Activated T-helper 1 cell treated with anti-CD3 and anti-CD28 coated beads, Interleukin-12 subunit alpha, Interleukin-12 subunit beta, Interleukin-2, Interleukin-4 antibody, amounts not matched to agents 30 ng/mL and 10 ng/mL and 1 ng/mL, durations not matched to agents 14 hours and 24 hours and 36 hours (primary cell): ENCODE measurements at places on chromosomes 4 and X.

GRCh38 chr4:87388901-87389300 is 2.1 kb downstream of the HSD17B11 start:
- no peak for DNase-seq

- no peak for DNase-seq
These were observed 28.7 kb upstream of the ANTXR2 start for GRCh38 chr4:80101792-80102116.

GRCh38 chrX:18877469-18877868 is 106.4 kb downstream of the PHKA2 start:
- no peak for DNase-seq

- DNase-seq: no peak
These were observed 55.0 kb downstream of the LRBA start for GRCh38 chr4:150960079-150960478.

DNA sequence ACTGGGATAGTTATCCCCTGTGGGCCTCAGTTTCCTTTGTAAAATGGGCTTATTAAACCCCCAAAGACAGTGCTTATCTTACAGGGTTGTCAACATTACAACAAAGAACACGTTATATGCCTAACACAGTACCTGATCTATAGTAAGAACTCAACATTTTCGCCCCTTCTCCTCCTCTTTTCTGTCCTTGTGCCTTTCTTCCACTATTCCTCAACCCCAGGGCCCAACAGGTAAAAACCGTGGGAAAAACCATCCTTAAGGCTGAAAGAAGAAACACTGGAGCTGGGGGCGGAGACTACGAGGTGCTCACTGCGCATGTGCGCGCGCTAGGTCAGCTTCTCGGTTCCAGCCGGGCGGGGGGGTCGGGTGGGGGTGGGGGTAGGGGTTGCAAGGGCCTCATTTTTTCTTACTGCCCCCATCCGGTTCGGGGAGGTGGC is 426 bp upstream of the XIAP start:
- no peak for DNase-seq

- DNase-seq: no peak
These were observed 122.4 kb downstream of the C4orf33 start for GRCh38 chr4:129218360-129218759.

DNA sequence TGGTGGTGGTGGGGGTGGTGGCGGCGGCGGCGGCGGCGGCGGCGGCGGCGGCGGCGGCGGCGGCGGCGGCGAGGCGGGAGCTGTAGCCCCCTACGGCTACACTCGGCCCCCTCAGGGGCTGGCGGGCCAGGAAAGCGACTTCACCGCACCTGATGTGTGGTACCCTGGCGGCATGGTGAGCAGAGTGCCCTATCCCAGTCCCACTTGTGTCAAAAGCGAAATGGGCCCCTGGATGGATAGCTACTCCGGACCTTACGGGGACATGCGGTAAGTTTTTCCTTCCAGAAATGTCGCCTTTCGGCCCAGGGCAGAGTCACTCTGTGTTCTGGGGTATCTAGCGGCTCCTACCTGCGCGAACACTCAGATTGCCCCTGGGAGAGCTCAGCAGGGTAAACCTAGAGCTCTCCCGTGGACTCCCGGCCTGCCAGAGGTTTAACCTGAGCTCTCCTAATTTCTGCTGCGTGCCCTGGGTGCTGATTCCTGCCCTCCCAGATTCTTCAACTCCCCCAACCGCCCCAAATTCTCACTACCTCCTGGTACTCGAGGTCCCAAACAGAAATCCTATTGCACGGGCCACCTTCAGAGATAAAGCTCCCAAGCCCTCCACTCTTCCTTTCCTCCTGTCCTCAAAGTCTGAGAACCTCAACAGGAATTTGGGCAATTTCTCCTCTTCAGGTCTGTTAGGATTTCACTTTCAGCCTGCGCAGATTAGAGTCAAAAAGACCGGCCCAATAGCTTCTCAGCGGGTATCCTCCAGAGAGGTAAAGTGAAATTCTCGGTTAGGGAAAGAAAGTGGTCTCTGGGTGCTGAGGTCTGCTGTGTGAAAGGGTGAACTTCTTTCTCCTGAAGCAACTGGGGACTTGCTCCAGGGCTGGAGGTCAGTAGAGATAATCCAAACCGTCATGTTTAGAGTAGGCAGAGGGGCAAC is 2.9 kb downstream of the AR start:
- no peak for DNase-seq

GRCh38 chr4:172648471-172648870 is 520.1 kb upstream of the GALNT7 start:
- DNase-seq: no peak

GRCh38 chr4:10181745-10182445 is 65.3 kb upstream of the WDR1 start:
- no peak for DNase-seq

- DNase-seq: no peak
These were observed 168.2 kb downstream of the TSPAN5 start for GRCh38 chr4:98490251-98490650.

GRCh38 chr4:21046141-21046540 is 345.9 kb downstream of the PACRGL start:
- DNase-seq: no peak

GRCh38 chr4:69485130-69485529 is 10.6 kb downstream of the UGT2B4 start:
- no peak for DNase-seq
